ENCODE measurements at places on chromosomes 5 and 9. TPM values are rescaled to one million over a fixed set of nuclear protein-coding genes. Genes with fewer than 3 reads are reported as not detected.
A peak's percentile ranks its signal among the peaks of the same experiment; 100 is the strongest.

DNA sequence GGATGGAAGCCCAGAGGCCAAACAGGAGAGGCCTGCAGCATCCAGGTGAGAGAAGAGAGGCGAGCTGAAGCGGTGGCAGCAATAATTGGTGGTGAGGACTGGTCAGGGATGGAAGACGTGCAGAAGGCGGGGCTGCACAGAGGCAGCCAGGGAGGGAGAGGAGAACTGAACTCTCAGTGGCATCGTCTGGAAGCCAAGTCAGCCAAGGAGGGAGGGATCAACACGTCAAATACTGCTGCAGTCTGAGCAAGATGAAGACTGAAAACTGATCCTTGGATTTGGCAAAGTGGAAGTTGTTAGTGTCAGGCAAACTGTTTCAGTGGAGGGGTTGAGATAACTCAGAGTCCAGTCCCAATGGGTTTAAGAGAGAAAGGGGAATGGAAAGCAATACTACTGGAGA, 145.4 kb downstream of the CDK5RAP2 start:
- DNase-seq, result no peak

DNA sequence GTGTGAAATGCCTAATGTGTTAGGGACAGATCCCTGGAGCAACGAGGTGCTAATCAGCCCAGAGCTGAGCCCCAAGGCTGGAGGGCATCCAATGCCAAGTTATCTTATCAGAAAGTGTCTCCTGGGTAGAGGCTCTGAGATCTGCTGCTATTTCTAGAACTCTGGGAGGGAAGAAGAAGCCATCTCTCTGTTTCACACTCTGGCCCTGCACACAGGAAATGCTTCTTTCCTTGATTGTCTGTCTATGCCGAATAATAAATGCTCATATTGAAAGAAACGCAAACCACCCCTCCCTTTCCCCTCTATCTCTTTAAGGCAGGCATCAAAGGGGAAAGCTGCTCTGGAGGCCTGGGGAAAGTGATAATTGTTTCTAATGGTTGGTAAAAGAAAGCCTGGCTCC, 166.7 kb downstream of the PAPPA start:
- no peak for DNase-seq

The C9orf50 gene
- 0.27 TPM for total RNA-seq

The FSTL4 gene
- 2.4 TPM for total RNA-seq

DNA sequence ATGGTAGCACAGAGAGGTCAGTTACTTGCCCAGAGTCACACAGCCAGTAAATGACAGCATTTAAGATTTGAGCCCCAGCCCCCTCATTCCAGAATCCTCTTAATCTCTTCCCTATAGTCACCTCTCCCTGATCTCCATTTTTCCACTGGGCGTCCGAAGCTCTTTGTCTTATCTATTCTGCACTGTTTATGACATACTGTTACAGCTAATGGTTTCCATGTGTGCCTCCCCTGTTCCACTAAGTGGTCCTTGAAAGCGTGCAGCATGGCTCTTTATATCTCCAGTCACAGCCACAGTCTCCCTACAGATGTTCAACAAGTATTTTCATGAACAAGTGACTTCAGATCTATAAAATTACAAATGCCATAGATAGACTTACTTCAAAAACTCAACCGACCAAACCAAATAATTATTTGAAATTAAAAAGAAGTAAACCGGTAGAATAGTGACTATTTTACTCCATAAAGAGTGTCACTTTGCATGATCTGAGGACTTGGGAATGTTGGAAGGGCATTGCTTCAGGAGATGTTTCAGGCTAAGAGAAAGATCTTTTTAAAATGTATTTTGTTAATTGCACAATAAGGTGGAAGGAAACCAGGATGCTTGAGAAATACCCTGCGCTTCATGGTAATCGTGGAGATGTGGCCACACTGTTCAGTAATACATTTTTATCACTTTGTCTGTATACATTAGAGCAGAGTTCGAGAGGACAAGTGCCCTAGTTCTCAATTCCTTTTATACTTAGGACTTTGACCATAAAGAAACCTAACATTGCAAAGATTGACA, 237.2 kb downstream of the FBXL7 start:
- DNase-seq, result no peak

GRCh38 chr5:12095808-12096281, 191.6 kb upstream of the CTNND2 start:
- no peak for DNase-seq

The FOXD4L4 gene
- 0.19 TPM for total RNA-seq

The SHOC1 gene
- total RNA-seq, result not detected

DNA sequence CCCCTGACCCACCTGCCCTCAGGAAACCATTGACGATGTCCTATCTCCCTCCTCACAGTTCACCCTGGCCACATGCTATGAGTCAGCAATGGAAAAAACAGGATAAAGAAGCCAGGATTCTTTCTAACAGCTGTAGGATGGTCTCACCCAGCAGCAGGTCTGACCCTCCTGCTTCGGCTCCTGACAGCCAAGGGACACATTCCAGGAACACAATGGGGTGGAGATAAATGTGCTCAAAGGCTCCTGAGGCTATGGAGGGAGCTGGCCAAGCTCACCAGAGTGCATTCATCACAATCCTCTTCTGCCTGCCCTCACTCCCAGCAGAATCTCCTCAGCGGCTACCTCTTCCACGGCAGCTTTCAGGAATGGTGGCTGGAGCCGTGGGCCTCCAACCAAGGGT, 170.3 kb downstream of the PJA2 start:
- no peak for DNase-seq

The DEPDC1B gene
- total RNA-seq, result 38.5 TPM

GRCh38 chr9:37429441-37430285, 7.2 kb downstream of the GRHPR start:
- no peak for DNase-seq

The GGTA1 gene
- not detected for total RNA-seq

- DNase-seq, result no peak
Observed at GRCh38 chr5:148825716-148826052, 727 bp upstream of the ADRB2 start.

DNA sequence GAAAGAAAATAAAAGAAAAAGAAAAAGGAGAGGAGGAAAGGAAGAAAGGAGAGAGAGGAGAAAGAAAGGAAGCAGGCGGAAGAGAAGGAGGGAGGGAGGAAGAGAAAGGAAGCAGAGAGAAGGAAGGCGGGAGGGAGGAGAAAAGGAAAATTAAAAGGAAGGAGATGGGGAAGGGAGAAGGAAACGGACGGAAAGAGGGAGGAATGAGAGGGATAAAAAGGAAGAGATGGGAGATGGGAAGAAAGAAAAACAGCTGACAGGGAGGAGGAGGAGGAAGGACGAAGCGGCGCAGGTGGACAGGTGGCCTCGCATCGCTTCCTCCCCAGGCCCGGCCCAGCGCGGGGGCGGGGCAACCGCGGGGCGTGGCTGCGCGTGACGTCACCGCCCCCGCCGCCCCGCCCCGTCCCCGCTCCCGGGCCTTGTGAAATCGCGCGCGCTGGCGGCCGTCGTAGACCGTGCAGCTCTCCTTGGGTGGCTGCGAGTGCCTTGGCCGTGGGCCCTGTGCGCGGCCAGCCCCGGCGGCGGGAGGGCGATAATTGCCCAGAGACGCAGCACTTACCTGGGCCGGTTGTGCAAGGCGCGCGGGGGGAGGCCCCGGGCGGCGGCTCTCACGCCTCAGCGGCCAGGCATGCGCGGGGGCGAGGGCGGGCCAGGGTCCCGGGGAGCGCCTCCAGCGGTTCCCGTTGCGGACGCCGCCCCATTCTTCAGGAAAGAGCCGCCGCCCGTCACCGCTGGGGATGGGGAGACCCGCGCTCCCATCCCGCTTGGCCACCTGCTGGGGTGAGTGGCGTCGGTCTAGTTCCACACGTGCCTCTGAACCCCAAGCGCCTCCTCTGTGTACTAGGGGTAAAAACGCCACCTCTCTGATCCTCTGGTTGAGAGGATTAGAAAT, 49.6 kb upstream of the FOXE1 start:
- peak; percentile 65 for DNase-seq
